T47D (cell line): ENCODE measurements at places on chromosomes 12 and 14.
A peak's percentile ranks its signal among the peaks of the same experiment; 100 is the strongest.

GRCh38 chr12:51033048-51033447 is 6.9 kb upstream of the SLC11A2 start:
- DNase-seq = no peak

DNA sequence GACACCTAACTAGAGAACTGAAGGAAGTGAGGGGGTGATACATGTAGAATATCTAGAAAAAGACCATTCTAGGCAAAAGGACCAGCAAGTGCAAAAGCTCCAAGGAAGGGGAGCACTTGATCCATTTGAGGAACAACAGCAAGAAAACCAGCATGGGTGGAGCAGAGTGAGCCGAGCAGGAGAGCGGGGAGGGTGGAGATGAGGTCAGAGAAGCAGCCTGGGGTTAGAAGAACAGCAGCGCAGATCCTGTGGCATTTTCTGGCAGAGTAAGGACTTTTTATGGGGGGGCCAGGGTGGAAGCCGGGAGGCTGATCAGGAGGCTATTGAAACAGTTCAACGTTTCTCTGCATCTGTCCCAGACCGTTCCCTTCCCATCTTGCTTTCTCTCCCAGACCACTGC is 24.5 kb upstream of the TMCC3 start:
- DNase-seq = no peak

- DNase-seq = no peak
These were observed 88.9 kb upstream of the ARHGAP5 start for GRCh38 chr14:31988244-31988643.

GRCh38 chr14:52551696-52552062 is 626 bp downstream of the TXNDC16 start:
- peak; percentile 68 for DNase-seq

- DNase-seq = no peak
These were observed 85.6 kb upstream of the TMCC3 start for GRCh38 chr12:94736004-94736403.

- no peak for DNase-seq
These were observed 10.0 kb downstream of the TMCC3 start for GRCh38 chr12:94640134-94640928.

DNA sequence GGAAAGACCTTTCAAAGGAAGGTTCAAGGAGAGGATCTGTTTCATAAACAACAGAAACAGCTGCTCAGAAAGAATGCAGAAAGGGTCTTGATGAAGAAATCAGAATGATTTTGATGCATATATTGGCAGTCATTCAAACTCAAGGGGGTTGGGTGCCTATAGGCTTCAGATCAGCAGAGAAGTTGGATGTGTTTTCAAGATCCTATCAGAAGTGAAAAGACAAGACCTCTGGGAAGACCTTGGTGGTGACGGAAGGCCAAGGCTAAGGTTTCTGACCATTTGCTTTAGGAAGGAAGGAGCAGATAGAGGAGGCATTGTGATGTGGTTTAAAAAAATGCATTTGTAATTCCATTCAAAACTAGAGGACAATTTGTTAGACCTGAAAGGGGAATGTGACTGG is 15.2 kb upstream of the PTPRB start:
- DNase-seq = no peak

DNA sequence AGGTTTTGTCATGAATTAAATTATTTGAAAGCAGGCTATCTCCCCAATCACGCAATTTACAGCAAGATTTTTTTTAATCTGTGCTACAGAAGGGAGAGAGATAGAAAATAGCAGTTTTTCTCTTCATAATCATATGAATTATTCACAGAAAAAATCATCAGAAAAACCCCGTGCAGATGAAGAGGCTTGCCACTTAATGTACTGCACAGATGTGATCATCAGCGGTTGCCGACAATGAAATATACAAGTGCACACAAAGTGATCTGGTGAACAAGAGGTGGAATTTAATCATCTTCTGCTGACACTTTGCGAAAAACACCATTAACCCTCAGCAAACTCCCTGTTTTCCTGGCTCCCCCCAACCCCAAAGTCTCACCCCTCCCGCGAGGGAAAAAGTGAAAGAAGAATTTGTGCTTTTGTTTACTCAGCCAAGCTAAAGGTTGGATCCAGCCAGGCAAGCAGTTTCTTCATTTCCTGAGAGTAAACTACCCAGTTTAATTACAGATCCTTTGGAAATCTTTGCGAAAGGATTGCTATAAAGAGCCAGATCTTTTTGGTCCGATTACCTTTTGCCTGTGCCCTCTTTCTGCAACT is 3.1 kb upstream of the LMO3 start:
- peak; percentile 23 for DNase-seq

GRCh38 chr12:83185241-83185640 is 498.5 kb downstream of the TMTC2 start:
- DNase-seq = no peak

DNA sequence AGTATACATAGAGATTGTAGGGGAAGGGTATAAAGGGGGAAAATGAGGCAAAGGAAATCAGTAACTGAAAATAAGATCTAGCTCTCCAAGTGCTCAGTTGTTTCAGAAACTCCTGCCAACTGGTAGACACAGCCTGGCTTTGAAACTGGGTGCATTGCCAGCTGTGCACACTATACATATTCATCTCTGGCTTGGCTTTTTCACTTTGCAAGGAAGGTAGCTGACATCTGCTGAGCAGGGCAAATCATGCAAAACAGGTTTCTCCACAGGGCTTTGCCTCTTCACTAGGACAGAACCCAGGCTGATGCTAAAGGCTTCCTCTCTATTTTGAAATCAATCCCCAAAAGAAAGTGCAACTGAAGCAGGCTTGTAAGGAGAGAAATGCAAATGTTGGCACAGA is 101.5 kb downstream of the HELB start:
- DNase-seq = peak; percentile 76

DNA sequence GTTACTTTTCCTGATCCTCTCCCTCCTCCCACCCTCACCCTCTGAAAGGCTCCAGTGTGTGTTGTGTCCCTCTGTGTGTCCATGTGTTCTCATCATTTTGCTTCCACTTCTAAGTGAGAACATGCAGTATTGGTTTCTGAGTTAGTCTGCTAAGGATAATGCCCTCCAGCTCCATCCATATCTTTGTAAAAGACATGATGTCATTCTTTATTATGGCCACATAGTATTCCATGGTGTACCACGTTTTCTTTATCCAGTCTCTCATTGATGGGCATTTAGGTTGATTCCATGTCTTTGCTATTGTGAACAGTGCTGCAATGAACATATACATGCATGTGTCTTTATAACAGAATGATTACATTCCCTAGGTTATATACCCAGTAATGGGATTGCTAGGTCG is 51.9 kb upstream of the BBS10 start:
- no peak for DNase-seq

- DNase-seq = peak; percentile 37
These were observed 3.4 kb upstream of the FBXO34 start for GRCh38 chr14:55267820-55268219.

- no peak for DNase-seq
These were observed 58.0 kb downstream of the MIS18BP1 start for GRCh38 chr14:45194964-45195363.

DNA sequence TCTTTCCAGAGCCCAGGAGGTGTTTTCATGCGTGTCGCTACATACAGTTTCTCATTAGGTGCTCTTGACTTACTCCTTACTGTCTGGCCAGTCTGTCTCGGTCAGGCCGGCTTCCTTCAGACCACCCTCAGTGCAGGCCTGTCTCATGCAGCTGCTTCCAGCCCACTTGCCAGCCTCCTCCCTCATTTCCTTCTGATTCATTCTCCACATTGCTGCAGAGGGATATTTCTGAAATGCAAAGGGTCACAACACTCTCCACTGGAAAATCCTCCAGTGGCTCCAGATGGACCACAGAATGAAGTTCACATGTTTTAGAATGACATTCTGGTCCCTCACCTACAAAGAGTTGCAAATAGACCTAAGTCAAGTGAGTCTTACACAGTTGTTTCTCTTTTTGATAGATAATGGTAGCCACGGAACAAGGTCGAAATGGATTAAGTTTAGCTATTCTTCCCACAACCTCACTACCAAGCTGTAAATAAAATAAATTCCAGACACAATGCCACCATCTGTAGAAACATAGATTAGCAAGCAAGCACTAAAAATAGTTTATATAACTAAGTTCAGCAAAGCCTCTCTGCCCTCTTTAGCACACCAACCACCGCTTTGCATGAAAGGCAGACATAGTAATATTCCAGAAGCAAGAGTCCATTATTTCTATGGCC is 146.9 kb downstream of the ESR2 start:
- DNase-seq = no peak

DNA sequence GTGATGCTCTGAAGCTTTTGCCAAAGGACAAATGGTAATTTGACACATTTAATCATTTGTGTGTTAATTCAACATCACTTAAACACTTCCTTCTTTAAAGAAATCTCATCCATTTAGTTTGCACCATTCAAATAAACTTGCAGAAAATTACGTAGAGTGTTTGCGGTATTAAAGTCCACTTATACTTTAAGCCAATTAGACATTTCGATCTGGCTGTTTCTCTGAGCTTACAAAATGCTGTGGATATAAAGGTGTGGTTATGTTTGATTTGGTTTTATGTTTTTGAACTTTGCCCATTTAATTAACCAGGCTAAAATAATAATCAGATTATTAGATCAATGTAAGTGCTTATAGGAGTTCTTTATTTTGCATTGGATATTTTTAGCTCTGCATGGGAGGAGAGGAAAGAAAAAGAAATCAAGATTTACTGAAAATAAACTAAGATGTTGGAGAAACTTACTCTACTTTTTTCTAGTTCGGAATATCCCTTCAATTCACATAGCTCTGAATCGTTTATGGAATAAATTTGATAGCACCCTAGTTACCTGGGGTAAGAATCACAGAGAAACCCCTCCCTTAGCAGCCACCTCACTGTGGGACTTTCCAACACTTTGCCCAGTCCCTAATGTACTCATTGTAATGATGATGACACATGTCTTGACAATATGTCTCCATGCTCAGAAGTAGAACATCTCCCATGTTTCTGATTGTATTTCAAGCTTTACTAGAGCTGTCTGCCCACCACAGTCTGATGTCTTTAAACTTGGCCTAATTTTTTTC is 268.0 kb downstream of the BTG1 start:
- DNase-seq = no peak

- no peak for DNase-seq
These were observed 40.9 kb downstream of the ATL1 start for GRCh38 chr14:50600849-50601248.

GRCh38 chr12:132286912-132287311 is 42.5 kb downstream of the GALNT9 start:
- DNase-seq = no peak

GRCh38 chr12:51827925-51828818 is 20.3 kb downstream of the FIGNL2 start:
- peak; percentile 53 for DNase-seq
